ENCODE measurements at places on chromosomes 16 and 17.
A peak's percentile ranks its signal among the peaks of the same experiment; 100 is the strongest.

- no peak for DNase-seq
These were observed 125.3 kb upstream of the FOXF1 start for GRCh38 chr16:86384980-86385379.

GRCh38 chr17:10156599-10156947 is 41.8 kb downstream of the GAS7 start:
- no peak for DNase-seq

GRCh38 chr17:27878776-27879562 is 14.2 kb downstream of the LYRM9 start:
- DNase-seq = no peak

- DNase-seq = no peak
These were observed 300.7 kb upstream of the TNRC6C start for GRCh38 chr17:77657839-77658238.

DNA sequence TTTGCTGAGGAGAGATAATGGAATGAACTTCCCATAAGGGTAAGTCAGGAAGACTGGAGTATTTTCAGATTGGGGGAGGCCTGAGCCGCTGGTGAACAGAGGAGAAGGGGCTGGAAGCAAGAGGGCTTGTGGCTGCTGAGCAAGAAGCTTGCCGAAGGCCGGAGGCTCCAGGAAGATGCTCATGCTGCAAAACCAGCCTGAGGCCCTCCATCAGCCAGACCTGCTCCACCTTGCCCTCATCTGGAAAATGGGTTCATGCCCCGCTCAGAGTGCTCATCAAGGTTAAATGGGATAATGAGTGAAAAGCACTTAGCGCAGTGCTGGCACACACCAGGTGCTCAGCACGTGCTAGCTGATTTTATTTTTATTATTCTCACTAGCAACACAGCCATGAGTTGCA is 5.5 kb upstream of the ASGR1 start:
- no peak for DNase-seq

- DNase-seq = peak; percentile 30
These were observed 199.0 kb downstream of the MSI2 start for GRCh38 chr17:57455063-57455914.

DNA sequence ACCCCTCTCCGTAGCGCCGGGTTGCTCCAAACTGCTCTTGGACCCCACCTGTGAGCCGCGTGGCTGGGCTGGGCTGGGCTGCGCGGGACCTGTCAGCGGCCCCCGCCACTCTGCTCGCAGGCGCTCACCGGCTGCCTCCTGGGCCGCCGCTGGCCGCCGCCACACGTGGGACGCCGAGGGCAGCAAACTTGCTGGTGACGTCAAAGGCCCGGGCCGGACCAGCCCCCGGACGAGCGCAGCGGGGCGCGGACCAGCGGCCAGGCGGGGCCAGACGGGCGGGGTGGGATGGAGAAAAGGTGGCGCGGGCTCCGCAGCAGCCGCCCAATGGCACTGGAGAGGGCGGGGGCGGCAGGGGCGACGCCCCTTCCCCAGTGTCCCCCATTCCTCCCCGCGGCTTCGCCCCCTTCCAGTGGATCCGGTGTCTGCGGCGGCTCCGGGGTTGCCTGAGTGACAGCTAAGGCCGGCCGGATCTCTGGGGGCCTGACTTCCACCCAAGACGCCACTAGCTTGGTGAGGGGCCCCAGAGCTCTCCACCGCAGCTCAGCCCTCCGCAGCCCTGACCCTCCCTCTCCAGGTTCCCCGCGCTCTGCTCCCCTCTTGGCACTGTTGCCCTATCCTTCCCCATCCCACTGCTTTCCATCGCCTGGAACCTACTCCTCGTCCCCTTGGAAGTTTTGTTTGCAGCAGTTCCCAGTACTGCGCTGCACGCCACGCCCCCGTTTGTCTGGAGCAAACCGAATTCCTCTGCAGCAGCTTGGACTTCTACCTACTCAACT is at the start of gene HS3ST3A1:
TSS of gene HS3ST3A1 (minus strand) at position 154 of the 776 bp plus-strand sequence. CDS start 800 bp downstream, outside the sequence.
- peak; percentile 66 for DNase-seq

GRCh38 chr16:66970775-66971720 is 10.0 kb downstream of the CES3 start:
- DNase-seq = no peak

GRCh38 chr17:27224526-27225315 is 69.2 kb upstream of the WSB1 start:
- no peak for DNase-seq
